GM03348 (cell line): ENCODE measurements at places on chromosomes 4 and X.
A peak's percentile ranks its signal among the peaks of the same experiment; 100 is the strongest.

GRCh38 chr4:55393461-55394320, 2.1 kb upstream of the TMEM165 start:
- DNase-seq, result peak; percentile 37

DNA sequence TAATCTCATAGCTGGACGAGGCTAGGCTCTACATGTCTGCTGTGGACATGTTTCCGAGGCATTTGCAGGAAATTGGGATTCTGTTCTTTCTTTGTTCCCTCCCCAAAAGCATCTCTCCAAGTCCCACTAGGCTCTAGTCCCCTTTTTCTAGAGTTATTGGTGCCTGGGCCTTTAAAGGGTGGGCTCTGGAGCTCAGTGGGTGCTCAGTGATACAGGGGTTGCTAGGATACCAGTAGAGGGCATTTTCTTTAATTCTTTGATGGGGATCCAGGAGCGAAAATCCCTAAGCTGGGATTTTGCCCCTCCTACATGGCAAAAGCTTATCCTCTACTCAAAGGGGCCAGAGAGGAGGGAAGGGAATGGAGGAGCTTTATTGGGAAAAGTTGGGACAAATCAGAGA, 34.2 kb downstream of the ARHGEF9 start:
- no peak for DNase-seq

GRCh38 chr4:120418146-120418545, 351.5 kb upstream of the MAD2L1 start:
- DNase-seq, result no peak

- DNase-seq, result peak; percentile 5
Observed at GRCh38 chrX:40922307-40922706, 162.9 kb upstream of the USP9X start.

GRCh38 chr4:132328761-132329160, 820.3 kb upstream of the PCDH10 start:
- DNase-seq, result no peak

DNA sequence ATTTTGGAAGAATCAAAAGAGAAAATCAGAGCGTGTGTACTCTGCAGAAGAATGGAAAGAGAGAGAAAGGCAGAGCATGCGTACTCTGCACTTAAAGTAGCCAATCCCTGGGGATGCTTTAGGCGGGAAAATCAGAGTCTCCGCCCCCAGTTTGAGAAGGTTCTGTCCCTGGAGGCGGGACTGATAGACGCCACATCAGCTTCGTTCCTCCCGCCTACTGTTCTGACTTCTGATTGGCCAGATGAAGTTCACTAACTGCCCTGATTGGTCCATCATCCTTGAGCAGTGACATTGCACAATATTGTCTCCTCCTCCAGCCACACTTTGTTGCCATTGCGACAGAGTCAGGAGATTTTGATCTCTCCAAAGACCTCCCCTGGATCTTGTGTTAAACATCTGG, 23.8 kb downstream of the SSX1 start:
- peak; percentile 13 for DNase-seq

GRCh38 chr4:28490669-28491068, 1630.0 kb downstream of the STIM2 start:
- DNase-seq, result no peak

- no peak for DNase-seq
Observed at GRCh38 chr4:94852616-94853015, 94.9 kb downstream of the BMPR1B start.

DNA sequence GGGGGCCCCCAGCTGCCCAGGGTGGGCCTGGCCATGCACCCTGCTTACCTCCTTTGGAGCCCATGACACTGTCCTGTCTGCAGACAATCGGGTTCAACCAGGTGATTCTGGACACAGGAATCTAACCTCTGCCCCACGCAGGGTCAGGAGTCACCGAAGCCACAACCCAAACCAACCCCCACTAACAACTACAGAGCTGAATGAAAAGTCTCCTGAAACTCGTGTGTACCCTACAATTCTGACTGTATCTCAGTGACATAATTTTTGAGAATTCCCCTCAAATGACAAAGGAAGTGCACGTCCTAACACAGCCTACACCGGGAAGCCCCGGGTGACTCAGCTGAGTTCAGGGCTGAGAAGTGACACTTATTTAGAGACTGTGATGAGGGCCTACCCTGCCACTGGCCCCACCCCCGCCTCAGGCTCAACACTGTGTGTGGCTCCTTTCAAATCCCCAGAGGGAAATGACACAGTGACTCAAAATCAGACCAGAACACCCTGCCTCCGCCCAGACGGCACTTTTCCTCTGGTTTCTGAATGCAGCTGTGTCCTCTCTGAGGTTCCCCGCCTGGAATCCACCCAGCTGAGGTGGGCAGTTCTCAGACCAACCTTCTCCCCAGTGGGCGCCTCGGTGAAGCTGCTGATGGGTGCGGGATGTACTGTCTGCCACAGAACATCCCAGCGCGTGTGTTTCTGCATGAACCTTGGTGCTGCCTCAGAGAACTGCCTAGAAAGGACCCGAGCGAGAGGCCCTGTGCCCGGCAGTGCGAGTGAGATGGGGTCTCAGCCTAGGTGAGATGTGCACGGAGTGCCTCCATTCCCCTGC, 9.9 kb downstream of the TNIP2 start:
- DNase-seq, result peak; percentile 56

DNA sequence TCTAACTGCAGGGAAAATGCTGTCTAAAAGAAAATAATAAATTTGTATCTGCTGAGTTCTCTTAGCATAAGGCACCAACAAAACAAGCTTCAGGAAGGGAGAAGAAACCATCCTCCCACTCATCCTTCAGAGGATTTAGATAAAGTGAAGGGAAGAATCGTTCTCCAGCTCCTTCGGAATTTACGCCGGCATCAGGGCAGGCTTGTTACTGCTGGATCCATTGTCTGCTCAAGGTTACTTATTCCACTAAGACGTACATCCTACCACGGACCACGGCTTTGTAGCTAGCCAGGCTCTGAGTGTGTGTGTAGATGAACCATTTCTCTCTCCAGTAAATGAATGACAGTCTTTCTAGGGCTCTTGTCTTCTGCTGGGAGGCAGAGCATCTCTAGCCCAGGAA, 60.4 kb downstream of the HAND2 start:
- DNase-seq, result no peak

DNA sequence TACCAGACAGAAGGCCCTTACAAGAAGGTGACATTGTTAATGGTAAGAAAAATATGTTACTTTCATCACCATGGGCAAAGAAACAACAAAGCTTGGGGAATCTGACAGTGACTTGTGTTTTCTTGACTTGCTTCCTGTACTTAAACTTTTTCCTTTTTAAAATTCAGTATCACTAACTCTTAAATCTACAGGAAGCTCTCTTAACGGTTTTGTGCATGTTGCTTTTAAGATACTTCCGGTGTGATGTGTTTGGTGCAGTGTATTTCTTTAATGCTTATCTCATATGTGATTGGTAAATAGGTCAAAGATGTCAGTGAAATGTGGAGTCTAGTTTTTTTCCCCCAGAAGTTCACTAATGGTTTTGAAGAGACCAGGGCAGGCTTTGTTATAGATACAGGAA, 45.2 kb downstream of the ADH5 start:
- no peak for DNase-seq

DNA sequence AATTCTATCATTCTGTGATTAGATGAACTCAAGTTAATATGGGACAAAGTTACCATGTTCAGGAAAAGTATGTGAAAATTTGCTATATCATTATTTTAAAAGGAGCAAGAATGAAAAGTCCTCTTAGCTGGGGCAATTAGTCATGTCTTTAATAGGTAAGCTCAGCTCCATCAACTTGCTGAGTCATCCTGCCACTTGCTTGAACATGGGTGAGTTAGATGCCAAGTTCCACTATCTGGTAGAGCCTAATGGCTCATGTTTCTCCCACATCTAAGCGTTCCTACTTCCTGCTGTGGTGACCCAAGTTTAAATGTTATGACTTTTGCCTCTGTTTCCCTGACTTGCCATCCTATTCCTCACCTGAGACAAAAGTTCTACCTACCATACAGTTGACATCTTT, 276.8 kb downstream of the ZNF674 start:
- DNase-seq, result no peak

DNA sequence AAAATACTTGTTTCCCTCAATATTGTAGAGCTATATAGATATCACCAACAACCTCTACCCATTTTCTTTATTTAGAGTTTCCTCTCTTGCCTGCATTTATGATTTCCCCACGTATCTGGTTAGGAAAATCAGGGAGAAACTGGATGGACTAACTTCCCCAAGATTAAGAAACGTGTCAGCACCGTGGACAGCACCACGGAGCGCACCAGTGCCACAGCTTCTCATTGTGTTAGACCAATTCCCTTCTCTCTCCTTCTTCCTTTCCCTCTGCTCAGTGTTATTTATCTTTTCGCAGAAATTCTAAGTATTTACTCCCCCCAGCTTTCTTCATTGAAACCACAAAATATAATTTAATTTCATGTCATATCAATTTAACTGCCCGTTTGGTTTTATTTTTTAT, 568.6 kb upstream of the BOD1L1 start:
- peak; percentile 46 for DNase-seq

- DNase-seq, result no peak
Observed at GRCh38 chr4:153618833-153619232, 65.2 kb upstream of the TLR2 start.

DNA sequence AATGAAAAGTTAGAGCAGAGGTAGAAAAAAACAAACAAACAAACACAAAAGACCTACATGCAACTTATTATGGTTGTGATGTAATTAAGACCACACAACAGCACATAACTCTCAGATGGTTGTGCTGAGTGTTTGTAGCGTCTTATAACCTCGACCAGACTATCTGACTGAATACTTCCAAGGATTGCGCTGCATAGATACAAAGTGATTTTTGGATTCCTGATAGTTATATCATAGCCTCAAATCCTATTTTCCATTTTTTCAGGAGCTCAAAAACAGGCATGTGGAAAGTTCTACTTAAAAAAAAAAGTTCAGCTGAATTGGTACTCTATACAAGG, 236.1 kb downstream of the SPRY1 start:
- no peak for DNase-seq

DNA sequence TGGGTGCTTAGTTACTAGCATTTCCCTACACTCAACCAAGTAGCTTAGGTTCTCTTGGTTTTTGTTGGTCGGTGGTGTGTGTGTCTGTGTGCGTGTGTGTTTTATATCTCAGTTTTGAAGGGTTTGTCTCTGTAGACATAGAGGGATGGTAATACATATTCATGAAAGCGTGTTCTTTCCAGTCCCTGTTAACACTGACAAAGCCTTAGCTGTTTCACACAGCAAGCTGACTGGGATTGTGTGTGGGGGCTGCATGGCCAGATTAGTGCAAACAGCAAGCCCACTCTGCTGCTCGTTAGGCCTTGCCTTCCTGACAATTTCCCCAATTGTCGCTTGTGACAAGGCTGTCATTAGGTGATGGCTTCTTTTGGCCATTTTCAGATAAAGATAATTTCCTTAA, 43.9 kb downstream of the ALPK1 start:
- DNase-seq, result no peak

- DNase-seq, result no peak
Observed at GRCh38 chr4:105632599-105632998, 75.9 kb downstream of the INTS12 start.

- DNase-seq, result no peak
Observed at GRCh38 chrX:49277535-49277830, 7.9 kb downstream of the PPP1R3F start.

- DNase-seq, result no peak
Observed at GRCh38 chr4:152100379-152101201, 339.8 kb upstream of the GATB start.

GRCh38 chr4:8549352-8549931, 30.8 kb upstream of the GPR78 start:
- DNase-seq, result no peak

GRCh38 chr4:6250235-6250983, 19.2 kb upstream of the WFS1 start:
- DNase-seq, result peak; percentile 83

DNA sequence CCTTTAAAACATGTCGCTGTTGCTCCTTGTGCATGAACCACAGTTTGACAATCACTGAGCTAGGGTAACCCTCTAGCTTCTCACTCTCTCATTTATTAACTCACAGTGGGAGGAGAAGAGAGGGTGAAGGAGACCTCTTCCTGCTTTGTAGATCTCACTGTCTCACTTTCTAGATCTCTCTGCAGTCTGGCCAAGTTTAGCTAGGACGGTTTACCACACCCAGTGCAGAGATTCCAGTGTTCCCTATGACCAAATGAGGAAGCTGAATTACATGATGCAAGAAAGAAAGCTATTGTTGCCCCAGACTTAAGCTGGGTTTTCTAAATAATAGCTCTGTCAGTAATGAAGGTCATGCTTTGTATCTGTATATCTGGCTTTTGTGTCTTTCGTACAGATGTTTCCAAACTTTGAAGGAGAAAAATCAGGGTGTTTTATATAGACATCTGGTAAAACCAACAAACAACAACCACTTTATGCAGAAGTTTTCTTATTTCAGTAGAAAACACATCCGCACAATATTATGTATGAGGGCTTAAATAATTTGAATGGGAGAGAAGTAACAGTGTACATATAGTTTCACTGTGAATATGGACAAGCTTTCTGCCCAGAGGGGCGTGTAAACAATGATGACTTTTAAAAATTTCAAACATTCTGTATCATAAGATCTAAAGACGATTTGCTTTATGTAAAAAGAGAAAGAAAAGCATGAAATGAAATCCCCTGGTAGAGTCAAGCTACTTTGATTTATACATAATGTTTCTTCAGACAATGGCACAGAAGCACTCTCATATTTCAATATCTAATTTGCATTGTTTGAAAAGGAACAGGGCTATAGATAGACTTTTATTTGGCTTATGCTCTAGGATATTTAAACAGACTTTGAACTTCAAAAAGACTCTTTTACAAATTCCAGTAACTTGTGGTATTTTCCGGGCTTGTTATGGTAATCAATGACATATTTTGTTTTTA, 582.3 kb downstream of the FSTL5 start:
- DNase-seq, result no peak

- DNase-seq, result no peak
Observed at GRCh38 chr4:10118048-10119004, 1.7 kb upstream of the WDR1 start.

DNA sequence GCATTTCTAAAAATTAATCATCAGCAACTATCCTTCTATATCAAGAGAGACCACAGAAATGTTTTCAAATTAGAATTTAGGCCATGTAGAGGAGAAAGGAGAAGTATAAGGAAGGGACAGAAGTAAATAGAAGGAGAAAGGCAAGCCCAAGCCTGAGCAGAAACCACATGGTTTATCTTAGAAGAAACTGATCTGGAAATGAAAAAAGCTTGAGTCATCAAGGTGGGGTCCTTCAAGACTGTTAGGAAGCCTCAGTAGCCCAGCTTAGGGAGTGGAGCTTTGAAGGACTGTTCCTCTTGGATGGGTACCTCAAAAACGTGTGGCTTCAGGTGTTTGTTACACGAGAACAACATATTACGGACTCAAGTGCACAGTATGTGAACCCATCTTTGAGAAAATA, 4.5 kb downstream of the BMX start:
- no peak for DNase-seq

GRCh38 chr4:19657856-19658255, 593.8 kb upstream of the SLIT2 start:
- no peak for DNase-seq
